ENCODE measurements at places on chromosomes 1 and 21.

GRCh38 chr21:26067836-26068594 lies 102.6 kb downstream of the APP start:
- no peak for DNase-seq

- DNase-seq, result peak; percentile 67
These were observed 12.0 kb upstream of the KCNE2 start for GRCh38 chr21:34351786-34352241.

DNA sequence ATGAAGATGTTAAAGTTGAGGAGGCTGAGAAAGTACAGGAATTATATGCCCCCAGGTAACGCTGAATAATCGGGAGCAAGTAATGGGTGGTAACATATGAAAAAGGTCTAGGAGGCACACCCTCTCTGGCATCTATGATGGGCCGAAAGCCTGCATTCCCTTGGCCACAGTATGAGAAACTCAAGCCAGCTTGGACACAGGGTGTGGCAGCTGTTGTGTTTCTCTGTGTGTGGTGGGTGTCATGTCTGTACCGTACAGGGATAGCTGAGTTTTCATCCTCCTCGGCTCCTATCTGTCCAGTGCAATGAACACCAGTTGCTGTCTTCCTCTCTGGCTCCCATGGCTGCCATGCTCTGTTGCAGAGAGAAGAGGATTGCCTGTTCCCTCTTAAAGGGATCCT lies 32.9 kb downstream of the NBPF3 start:
- no peak for DNase-seq

DNA sequence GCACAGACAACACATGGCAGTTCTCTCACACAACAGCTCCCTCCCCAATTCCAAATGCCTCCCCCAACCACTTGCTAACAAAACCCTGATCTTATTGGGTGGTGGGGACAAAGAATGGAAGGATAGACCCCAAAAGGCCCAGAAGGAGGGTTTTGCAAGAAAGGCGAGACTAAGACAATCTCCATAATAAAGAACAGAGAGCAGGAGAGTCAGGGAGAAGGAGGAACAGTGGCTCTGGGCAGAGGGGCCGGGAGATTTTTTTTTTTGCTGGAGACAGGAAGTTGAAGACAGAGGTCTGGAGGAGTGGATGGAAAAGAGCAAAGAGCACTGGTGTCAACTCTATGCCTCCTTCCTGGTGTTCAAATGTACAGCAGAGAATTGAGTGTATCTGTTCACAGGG lies 6.5 kb upstream of the C1QA start:
- DNase-seq, result no peak

- no peak for DNase-seq
These were observed 23.4 kb downstream of the CTBS start for GRCh38 chr1:84550826-84551225.

DNA sequence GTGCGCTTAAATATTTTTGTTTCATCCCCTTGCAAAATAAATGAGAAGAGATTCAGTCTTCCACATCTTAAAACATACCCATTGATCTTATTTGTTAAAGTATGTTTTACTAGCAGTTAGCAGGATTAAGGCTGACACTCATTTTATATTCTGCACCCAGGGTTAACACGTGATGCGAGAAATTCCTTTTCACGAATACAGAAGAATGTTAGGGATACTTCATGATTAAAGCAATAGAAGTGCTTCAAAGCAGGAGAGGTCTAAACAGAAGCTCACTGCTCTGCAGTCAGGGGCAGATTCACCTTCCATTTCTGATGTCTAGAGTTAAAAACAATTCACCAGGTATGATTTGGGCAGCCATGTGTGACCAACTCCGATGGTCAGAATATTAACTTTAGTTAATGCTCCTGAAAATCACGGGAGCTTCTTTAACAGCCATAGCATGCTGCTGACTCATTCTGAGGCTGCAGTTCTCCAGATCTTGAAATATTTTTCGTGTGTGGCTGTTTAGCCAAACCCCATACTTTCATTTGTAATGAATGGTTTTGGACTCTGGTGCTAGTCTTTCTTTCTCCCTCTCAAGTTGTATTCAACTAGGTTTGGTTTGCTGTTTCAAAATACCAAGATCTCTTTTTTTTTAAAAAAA lies 19.7 kb downstream of the BCAR3 start:
- no peak for DNase-seq

GRCh38 chr1:115976921-115977498 lies 697 bp downstream of the SLC22A15 start:
- DNase-seq, result no peak

- no peak for DNase-seq
These were observed 8.0 kb upstream of the PKP1 start for GRCh38 chr1:201275253-201275666.

DNA sequence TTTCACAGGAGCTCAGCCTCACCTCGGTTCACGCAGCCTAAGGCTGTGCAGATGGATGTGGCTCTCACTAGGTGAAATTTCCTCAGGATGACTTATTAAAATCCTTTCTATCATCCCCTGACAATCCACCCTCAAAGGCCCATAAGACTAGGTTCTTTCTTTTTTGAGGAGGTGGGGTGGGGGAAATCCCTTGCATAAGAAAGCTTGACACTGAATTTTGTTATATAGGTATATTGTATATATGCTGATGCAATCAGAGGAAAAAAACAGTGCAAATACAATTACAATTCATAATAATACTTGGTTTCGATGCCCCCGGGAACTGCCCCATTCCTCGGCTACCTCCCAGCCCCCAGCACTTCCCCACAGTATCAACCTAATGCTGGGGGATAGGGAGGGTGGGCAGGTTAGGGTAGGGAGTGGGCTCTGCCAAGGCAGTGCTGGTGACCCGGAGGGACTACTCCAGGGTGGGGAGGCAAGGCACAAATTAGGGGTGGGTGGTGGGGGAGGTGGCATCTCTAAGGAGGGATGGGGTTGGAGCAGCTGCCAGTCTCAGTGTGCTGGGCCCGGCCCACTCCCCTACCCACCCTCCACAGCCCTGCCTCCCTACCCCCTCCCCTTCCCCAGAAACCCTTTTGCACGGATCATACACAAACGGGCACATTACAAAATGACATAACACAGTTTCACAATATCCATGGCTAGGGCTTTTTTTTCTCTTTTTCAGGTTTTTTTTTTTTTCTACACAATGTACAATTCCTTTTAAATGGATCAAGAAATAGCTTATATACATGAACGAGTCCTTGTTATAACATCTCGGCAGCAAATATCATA lies 30.9 kb downstream of the SLC27A3 start:
- no peak for DNase-seq

GRCh38 chr1:247366926-247367645 lies 35.4 kb upstream of the ZNF496 start:
- DNase-seq, result no peak

- no peak for DNase-seq
These were observed 426.8 kb downstream of the SETD4 start for GRCh38 chr21:35633501-35633900.

GRCh38 chr1:153571706-153572105 lies 6.1 kb upstream of the S100A2 start:
- no peak for DNase-seq

DNA sequence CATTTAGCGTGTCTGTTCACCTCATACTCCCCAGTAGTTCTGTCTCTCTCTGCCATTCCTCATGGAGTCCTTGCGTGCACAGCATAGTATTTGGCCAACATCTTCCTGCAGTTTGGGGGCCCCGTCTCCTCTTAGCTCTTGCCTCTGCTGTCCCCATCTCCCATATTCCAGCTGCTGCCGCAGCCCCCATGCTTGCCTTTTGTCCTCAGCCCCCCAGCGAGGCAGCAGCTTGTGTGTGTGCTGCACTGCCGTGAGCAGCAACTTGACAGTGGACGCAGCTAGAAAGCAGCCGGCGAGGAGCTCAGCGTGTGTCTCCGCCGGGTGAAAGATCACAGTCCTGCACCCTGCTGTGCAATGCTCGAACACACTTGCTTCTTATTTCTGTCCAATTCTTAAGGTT lies 164.2 kb upstream of the COL6A1 start:
- DNase-seq, result no peak

- no peak for DNase-seq
These were observed 1.7 kb downstream of the TIAM1 start for GRCh38 chr21:31342348-31342747.

DNA sequence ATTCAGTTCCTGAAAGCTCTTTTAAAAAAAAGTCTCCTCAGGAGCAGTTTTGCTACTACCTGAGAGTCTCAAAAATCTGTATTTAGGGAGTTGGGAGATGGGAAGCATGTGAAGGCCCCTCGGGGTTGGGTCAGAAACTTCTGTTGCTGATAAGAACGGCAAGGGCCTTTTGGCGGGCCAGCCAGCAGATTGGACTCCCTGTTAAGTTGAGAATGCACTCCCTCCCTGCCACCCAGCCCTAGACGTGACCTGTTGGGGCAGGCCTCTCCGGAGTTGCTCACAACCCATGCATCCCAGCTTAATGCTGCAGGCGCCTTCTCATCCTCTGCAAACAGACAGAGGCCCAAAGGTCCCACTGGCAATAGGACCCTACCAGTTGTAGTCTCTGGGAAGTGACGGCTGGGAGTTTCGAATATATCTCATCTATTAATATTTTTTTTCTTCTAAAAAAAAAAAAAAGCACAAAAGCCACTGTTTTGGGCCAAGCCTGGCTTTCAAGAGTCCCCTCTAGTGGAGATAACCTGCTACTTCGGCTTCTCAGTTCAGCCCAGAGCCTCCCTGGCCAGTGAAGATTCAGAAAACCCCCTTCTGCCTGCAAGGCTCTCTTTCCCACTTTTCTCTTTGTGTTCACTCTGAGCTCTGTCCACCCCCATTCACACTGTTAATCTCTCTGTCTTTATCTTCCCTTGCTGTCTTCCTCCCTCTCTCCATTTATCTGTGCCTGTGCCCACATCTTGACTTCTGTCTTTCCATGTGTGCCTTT lies 5.3 kb downstream of the PLXNA2 start:
- peak; percentile 59 for DNase-seq

GRCh38 chr1:20188455-20188817 lies 2.1 kb upstream of the PLA2G2C start:
- DNase-seq, result no peak

DNA sequence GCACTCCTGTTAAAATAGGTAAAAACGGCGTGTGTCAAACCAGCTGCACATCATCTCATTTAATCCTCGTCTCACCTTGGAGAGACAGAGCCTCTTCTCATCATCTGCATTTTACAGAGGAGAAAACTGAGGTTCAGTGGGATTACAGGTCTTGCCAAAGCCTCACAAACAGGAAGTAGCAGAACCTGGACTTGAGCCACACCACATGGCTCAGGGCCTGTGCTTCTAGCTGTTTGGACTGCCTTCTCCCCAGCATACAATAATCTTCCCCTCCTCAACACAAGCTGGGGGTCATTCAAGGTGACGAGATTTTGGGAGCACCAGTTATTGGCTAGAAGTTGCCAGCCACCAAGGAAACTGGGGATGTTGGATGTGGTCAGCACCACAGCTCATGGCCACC lies 167.9 kb upstream of the ZC3H12A start:
- DNase-seq, result no peak

GRCh38 chr1:208607616-208608015 lies 363.4 kb upstream of the PLXNA2 start:
- DNase-seq, result no peak

DNA sequence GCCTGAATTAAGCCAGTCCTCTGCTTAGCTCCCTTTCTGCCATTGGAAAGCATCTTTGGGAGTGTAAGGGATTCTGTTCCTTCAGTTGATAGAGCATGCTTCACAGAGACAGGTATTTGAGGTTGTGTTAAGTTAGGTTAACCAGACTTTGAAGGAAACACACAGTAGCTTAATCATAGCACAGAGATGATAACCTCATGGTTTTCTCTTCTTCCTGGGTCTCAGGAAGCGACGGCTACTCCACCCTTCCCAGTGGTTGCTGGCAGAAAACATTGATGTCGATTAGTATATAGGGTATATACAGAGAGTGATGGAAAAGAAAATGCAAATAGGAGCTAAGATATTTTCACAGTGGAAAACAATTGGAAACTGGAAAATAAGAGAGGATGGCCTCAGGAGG lies 42.0 kb downstream of the S1PR1 start:
- no peak for DNase-seq

DNA sequence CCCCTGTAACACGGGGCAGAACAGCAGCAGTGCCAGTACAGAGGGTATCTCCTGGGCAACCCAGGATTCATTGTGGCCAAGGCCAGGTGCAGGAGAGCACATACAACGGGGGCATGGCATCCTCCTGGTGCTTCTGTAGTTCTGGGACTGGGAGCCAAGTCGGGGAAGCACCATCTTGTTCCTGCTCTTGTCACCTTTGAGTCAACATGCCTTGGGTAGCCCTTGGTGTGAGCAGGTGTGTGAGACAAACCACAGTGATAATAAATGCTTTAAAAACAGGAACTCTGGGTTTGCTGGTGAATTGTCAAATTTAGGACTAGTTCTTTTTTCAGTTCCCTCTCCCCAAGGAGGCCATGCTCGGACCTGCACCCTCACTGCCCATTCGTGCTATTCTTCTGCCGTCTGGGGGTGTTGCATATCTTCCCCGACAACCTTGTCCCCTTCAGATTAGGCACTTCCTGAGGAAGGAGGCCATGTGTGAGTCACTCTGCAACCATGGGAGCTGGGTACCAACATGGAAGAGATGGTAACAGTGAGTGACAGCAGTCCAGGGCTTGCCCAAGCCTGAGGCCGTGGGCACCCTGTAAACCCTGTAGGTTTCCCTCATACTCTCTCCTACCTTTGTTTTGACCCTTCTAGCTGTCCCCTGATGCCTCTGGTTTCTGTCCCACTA lies 150.2 kb downstream of the GRIK3 start:
- DNase-seq, result no peak

DNA sequence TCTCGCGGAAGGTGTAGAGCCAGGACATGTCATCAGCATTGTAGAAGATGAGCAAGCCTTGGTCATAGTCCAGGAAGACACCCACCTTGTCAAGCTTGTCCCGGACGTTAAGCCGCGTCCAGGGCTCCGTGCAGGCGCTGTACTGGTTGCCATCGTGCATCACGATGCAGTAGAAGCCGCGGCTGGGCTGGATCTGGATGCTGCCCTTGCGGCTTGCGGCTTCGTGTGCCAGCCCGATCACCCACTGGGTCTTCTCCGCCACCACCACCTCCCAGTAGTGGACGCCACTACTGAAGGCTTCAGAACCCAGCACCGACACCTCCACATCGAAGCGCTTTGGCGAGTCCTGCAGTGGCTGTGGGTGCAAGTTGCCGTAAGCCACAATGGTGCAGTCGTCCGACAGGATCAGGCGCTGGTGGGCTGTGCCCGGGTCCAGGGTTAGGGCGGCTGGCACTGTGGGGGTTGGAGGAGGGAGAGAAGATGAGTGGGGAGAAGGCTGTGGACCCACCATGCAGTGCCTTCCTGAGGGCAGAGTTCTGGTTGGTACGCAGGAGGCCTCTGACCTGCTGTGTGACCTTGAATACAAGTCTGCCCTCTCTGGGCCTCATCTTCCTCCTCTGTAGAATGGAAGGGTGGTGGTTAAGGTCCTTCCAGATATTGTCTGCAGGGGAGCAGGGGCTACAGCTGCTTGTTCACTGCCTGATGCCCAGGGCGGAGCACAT lies 34.4 kb downstream of the TRIM62 start:
- no peak for DNase-seq

DNA sequence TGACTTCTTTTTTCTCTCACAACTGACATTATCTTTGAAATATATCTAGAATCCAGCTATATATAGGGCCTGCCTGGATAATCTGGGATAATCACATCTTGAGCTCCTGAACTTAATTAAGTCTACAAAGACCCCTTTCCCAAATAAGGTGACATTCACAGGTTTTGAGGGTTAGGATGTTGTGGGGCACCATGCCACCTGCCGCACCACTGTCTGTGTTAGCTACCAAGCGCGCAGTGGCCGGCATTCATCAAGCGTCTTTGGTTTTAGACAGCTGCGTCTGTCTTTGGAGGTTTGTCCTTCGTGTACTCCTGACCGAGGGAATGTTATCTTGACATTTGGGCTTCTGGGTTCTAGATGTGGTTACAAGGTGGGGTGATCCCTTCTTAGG lies 7.5 kb downstream of the TRAPPC10 start:
- no peak for DNase-seq

GRCh38 chr1:65176591-65176990 lies 28.6 kb downstream of the AK4 start:
- no peak for DNase-seq

Measured in HuH-7 (cell line).